ENCODE measurements at places on chromosomes 2 and 18. TPM values are rescaled to one million over a fixed set of nuclear protein-coding genes. Genes with fewer than 3 reads are reported as not detected.

The PSTPIP2 gene
- 6.8 TPM for total RNA-seq

The ATOH8 gene
- 18.6 TPM for total RNA-seq

DNA sequence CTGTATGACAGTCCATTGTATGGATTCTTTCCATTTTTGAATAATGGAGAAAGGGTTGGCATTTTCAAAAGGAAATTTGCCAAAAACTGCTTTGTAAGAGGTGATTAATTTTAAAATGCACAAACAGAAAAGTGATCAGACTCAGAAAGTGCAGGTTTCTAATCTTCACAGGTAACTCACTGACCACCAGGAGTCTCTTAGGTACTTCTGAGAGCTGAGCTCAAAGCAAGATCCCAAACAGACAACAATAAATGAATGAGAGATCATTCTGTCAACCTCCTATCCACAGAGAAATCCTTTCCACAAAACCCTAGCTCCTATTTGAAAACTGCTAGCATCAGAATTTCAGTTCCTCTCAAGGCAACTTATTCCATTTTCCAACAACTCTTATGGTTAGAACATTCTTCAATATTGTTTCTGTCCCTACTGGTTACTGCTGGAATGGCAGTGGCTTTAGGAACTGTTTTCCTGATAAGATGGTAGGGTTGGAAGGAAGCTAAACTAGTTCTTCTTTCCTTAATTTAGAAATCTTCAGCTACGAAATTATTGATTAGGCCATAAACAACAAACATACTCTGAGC lies 20.6 kb upstream of the HAAO start:
- no peaks in the 10 kb centered on the region for H3K27me3 ChIP-seq
- H3K4me1 ChIP-seq: peaks cover 10% of the 10 kb centered on the region
- no peak overlapping the region for H3K27ac ChIP-seq
- H3K36me3 ChIP-seq: no peaks in the 10 kb centered on the region

- H3K36me3 ChIP-seq: no peaks in the 10 kb centered on the region
- peak; percentile 59 for DNase-seq
- no peaks in the 10 kb centered on the region for H3K27me3 ChIP-seq
- no peak overlapping the region for H3K27ac ChIP-seq
- no peaks in the 10 kb centered on the region for H3K4me1 ChIP-seq
- no peak overlapping the region for H3K4me3 ChIP-seq
Measured at GRCh38 chr2:230942920-230943896, 18.2 kb upstream of the GPR55 start.

GRCh38 chr2:64226611-64227010 lies 82.4 kb upstream of the PELI1 start:
- peaks cover 70% of the 10 kb centered on the region for H3K27me3 ChIP-seq
- H3K4me3 ChIP-seq: no peak overlapping the region
- H3K4me1 ChIP-seq: peaks cover 6% of the 10 kb centered on the region
- no peak for DNase-seq
- no peaks in the 10 kb centered on the region for H3K36me3 ChIP-seq

GRCh38 chr2:152222975-152223637 lies 47.5 kb upstream of the STAM2 start:
- peaks cover 15% of the 10 kb centered on the region for H3K4me1 ChIP-seq
- H3K27ac ChIP-seq: no peak overlapping the region
- no peak overlapping the region for H3K4me3 ChIP-seq
- no peak for DNase-seq

DNA sequence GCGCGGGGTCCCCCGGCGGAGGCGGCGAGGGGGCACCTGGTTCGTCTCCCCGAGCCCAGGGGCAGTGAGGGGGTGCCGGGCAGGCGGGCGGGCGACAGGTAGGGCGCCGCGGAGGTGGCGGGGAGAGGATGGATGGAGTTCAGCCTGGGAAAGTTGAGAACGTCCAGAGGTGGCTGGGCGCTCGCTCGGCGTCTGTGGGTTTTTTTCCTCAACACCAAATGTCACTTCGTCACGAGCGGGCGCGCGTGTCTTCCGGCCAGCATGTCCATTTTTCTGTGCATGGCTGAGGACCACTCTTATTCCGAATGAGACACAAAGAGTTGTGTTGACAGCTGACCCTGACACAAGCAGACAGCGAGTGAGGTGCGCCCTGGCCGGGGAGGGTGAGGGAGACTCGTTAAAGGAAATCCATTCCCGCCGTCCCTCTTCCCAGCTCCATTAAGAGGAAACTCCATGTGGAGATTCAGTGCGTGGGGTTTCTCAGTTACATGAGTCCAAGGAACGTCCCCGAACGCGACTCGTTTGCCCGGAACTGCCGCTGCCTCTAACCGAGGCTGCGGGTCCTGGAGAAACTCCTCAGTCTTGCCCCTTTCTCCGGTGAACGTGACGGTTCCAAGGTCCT lies 859 bp downstream of the GREB1L start:
- DNase-seq: no peak
- peaks cover 66% of the 10 kb centered on the region for H3K27me3 ChIP-seq
- no peaks in the 10 kb centered on the region for H3K36me3 ChIP-seq
- no peaks in the 10 kb centered on the region for H3K4me1 ChIP-seq

DNA sequence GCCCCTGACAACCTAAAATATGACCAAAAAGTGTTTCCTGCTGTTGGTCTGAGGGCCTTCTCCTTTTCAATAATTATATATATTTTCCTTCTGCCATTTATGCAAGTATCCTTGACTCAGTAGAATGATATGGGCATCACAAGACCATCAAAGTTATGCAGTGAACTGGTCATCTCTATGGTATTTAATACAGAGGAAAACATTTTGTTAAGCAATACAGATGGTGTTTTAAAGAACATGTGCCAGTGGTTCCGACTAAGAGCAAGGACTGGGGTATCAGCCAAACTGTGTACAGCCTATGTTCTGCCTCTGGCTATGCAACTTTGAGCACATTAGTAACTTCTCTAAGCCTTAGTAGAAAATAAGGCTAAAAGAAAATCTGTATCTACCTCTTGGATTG lies 179.0 kb downstream of the TRABD2A start:
- H3K27me3 ChIP-seq: no peaks in the 10 kb centered on the region
- H3K4me3 ChIP-seq: no peak overlapping the region
- no peaks in the 10 kb centered on the region for H3K36me3 ChIP-seq
- H3K27ac ChIP-seq: peak overlapping the region; percentile 38
- H3K4me1 ChIP-seq: peaks cover 8% of the 10 kb centered on the region

DNA sequence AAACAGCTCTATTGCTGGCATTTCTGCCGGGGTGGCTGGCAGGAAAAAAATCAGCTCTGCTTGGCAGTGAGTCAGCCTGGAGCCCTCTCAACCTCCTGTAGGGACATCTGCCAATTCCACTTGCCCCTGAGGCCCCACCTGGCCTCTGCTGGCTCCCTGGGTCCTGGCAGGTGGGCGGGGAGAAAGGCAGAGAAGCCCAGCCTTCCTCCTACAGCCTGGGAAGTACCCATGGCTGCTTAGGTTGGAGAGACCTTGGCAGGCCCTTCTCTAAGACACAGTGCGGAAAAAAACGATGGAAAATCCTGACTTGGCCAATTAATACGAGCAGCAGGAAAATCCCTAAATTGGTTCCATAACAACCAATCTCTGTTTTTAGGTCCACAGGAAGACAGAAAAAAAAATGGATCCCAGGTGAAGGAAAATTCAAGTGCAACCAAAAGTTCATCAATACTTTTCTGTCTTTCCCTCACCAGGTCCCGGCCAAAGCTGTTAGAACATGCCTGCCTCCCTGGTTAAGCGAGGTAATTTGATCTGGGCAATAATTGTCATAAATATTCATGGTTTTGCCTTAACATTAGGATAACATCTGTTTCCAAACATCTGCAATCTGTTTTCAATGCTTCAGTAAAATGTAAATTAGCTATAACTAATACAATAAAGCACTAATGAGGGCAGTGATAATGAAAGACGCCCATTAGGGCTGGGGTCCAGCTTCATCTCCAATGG lies 245.9 kb downstream of the TFCP2L1 start:
- no peaks in the 10 kb centered on the region for H3K36me3 ChIP-seq
- no peak overlapping the region for H3K27ac ChIP-seq

- no peak overlapping the region for H3K27ac ChIP-seq
- peak; percentile 54 for DNase-seq
- H3K36me3 ChIP-seq: no peaks in the 10 kb centered on the region
- no peak overlapping the region for H3K4me3 ChIP-seq
- peaks cover 9% of the 10 kb centered on the region for H3K27me3 ChIP-seq
Measured at GRCh38 chr2:8584174-8585066, 97.4 kb upstream of the ID2 start.

DNA sequence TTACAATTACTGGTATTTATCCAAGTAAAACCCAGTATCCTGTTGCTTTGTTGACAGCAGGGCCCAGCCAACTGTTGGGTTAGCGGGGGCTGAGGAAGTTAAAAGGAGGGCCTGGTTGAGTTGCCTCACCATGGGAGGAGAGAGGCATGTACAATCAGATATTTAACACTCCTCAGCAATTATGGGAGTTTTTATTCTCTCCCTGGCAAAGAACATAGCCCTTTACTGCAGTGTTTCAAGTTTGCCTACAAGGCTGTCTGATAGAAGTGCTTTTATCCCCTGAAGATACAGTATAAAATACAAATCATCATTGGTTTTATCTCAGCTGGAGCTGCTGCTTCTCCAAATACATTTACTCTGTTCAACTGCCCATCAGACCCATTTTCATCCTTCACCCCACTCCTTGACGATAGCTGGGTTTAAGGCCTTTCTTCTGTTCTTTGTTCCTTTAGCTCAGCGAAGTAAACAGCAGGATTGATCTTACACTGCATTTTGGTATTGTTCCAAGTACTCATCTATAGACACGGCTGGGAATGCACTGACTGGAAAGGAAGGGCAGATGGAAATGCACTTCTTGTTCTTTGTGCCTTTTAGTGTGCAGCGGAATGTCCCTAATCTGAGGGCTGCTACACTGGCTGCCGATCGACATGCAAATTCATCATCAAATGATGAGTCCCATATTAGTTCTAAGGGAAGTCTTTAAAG lies 402.5 kb upstream of the SPRED2 start:
- H3K27ac ChIP-seq: no peak overlapping the region
- no peak for DNase-seq

DNA sequence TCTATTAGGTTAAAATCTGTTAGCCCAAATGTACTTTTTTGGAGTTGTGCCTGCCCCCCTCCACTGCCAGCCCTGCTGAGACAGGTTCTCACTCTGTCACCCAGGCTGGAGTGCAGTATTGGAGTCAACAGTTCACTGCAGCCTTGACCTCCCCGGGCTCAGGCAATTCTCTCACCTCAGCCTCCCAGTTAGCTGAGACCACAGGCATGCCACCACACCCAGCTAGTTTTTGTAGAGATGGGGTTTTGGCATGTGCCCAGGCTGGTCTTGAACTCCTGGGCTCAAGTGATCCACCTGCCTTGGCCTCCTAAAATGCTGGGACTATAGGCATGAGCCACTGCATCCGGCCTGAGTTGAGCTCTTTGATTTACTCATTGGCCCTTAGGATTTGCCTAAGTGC lies 110.7 kb downstream of the ICA1L start:
- no peak for DNase-seq
- no peaks in the 10 kb centered on the region for H3K36me3 ChIP-seq
- no peak overlapping the region for H3K27ac ChIP-seq
- no peaks in the 10 kb centered on the region for H3K4me1 ChIP-seq
- no peak overlapping the region for H3K4me3 ChIP-seq

DNA sequence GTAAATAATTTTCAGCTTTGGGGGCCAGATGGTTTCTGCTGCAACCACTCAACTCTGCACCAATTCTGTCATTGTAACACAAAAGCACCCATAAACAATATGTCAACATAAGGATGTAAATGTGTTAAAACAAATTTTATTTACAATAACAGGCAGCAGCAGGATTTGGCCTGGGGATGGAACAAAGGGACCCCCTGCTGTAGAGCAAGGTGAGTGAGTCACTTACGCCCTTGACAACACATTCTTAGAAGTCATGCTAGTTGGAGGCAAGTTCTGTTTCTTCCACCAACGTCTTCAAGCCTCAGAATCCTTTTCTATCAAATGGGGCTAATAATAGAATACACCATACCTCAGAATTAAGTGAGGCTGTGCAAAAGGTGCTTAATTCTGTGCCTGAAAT lies 610.2 kb upstream of the SYT4 start:
- no peak overlapping the region for H3K4me3 ChIP-seq
- H3K27ac ChIP-seq: no peak overlapping the region
- no peaks in the 10 kb centered on the region for H3K36me3 ChIP-seq
- H3K27me3 ChIP-seq: no peaks in the 10 kb centered on the region
- H3K4me1 ChIP-seq: peaks cover 2% of the 10 kb centered on the region

DNA sequence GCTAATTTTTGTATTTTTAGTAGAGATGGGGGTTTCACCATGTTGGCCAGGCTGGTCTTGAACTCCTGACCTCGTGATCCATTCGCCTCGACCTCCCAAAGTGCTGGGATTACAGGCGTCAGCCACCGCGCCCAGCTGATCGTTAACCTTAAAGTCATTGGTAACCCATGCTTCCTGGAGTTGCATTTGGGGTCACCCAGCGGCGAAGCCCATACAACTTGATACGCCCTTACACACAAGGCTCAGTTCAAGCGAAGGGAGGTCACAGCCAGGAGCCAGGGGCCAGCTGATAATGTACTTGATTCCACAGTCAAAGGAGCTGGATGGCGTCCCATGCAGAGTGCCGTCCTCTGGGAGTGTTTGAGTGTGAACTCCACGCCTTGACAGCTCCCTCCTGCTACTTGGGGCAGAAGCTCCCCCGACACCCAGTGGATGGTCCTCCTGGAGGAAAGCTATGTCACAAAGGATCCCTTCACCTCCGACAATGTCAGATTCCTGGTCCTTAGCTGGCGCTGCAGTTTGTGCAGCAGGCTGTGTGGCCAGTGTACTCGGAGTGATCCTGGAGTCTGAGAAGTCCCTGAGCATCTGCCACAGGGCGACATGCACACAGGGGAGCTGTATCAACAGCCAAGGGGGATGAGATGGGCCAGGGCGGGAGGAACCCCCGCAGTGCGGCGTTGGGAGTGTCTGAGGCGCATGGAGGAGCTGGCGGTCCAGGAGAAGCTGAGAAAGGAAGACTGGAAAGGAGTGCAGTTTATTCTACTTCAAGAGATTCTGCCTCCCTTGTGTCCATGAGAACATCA lies 7.9 kb downstream of the CLHC1 start:
- peak overlapping the region; percentile 83 for H3K4me3 ChIP-seq
- no peaks in the 10 kb centered on the region for H3K27me3 ChIP-seq
- DNase-seq: no peak
- no peak overlapping the region for H3K27ac ChIP-seq

DNA sequence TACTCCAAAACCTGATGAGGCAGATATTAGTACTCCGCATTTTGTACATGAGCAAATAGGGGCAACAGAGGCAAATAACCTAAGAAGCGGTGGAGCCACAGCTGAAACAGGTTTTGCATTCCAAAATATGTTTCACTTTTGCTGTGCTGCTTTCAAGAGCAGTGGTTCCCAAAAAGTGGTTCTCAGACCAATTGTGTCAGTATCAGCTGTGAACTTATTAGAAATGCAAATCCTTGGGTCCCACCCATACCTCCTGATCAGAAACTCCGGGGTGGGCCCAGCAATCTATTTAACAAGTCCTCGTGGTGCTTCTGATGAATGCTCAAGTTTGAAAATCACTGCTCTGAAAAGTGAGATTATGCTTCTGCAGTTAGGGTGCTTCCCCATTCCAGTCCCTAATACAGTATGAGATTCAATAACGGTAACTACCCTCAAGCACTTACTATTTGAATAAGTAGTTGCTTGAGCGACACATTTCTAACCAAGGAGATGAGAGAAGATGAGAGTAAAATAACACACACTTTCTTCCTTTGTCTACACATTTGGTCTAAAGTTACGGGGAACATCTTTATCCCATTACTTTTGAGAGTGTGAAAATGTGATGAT lies 17.8 kb upstream of the TCF4 start:
- no peak overlapping the region for H3K4me3 ChIP-seq
- no peaks in the 10 kb centered on the region for H3K36me3 ChIP-seq
- H3K4me1 ChIP-seq: no peaks in the 10 kb centered on the region
- H3K27ac ChIP-seq: no peak overlapping the region
- DNase-seq: no peak
- H3K27me3 ChIP-seq: no peaks in the 10 kb centered on the region

All from osteoblast (primary cell).